ENCODE measurements at places on chromosomes 13 and 19. TPM values are rescaled to one million over a fixed set of nuclear protein-coding genes. Genes with fewer than 3 reads are reported as not detected.

The TTYH1 gene
- 211 TPM for polyA plus RNA-seq

The WTIP gene
- polyA plus RNA-seq, result 1.8 TPM

The C19orf67 gene
- polyA plus RNA-seq, result not detected

The USE1 gene
- 61.6 TPM for polyA plus RNA-seq

The EMP3 gene
- 24.9 TPM for polyA plus RNA-seq

The EDNRB gene
- polyA plus RNA-seq, result 9.6 TPM

The ICAM5 gene
- polyA plus RNA-seq, result 6.4 TPM

The ZNF382 gene
- polyA plus RNA-seq, result 0.83 TPM

The PRKCSH gene
- polyA plus RNA-seq, result 525 TPM

The NECTIN2 gene
- 49.8 TPM for polyA plus RNA-seq

The ZSWIM9 gene
- polyA plus RNA-seq, result 12.5 TPM

The CGB8 gene
- polyA plus RNA-seq, result not detected

The DMKN gene
- polyA plus RNA-seq, result 23.9 TPM

The UBXN6 gene
- 266 TPM for polyA plus RNA-seq

The CACNG6 gene
- not detected for polyA plus RNA-seq

The VSTM2B gene
- 6.8 TPM for polyA plus RNA-seq

The PINLYP gene
- 22.6 TPM for polyA plus RNA-seq

The GJA3 gene
- polyA plus RNA-seq, result not detected

The KLF16 gene
- 22.6 TPM for polyA plus RNA-seq
